Fibroblast of skin of right quadriceps (primary cell): ENCODE measurements at places on chromosomes 3 and 15.

GRCh38 chr3:41018855-41019254, 180.4 kb upstream of the CTNNB1 start:
- DNase-seq: no peak

GRCh38 chr15:70399204-70399603, 301.5 kb upstream of the TLE3 start:
- no peak for DNase-seq

DNA sequence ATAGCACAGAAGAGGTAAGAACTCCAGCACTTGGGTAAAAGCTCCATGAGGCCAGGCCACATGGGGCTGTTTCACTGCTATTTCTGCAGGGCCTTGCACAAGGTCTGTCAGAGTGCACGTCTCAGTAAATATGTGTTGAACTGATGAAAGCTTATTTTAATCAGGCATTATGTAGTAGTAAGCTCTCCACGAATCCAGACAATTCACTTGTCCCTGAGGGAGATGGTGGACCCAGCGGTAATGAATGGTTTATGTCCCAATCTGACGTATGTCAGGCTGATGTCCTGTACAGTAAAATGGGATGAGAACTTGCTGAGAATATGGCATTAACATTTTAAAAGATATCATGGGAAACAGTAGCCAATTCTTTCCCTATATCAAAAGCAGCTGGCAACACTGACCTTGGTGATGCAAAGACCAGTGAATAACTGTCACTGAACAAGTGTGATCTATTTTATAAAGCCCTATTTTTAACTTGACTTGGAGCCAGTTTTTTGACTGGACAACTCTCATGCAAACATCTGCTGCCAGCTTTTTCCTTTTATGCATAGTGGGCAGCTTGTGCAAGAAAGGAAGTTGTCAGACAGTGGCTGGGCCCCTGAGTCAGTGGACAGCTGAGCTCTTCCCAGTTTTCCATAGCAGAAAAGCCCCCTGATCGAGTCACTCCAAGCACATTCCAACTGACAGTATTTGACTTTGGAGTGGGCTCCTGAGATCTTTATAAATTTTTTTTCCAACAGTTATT, 519.8 kb upstream of the MDFIC2 start:
- DNase-seq: peak; percentile 93

DNA sequence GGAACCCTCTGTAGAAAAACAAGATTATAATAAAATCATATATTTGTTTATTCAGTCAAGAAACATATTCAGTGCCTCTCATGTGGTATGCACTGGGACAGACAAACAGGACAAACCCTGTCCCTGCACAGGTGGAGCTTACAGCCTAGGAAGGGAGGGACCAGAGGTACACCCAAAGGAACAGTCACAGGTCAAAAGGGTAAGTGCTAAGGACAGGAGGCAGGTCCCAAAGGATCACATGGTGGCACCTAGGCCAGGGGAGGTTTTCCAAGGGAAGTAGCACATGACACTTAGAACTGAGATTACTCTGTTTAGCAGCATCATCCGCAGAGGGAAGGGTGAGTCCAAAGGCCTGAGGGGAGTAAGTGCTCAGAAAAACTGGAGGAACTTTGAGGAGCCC, 254.4 kb upstream of the ARRDC4 start:
- DNase-seq: no peak

GRCh38 chr3:64331605-64332004, 106.3 kb upstream of the PRICKLE2 start:
- DNase-seq: no peak

DNA sequence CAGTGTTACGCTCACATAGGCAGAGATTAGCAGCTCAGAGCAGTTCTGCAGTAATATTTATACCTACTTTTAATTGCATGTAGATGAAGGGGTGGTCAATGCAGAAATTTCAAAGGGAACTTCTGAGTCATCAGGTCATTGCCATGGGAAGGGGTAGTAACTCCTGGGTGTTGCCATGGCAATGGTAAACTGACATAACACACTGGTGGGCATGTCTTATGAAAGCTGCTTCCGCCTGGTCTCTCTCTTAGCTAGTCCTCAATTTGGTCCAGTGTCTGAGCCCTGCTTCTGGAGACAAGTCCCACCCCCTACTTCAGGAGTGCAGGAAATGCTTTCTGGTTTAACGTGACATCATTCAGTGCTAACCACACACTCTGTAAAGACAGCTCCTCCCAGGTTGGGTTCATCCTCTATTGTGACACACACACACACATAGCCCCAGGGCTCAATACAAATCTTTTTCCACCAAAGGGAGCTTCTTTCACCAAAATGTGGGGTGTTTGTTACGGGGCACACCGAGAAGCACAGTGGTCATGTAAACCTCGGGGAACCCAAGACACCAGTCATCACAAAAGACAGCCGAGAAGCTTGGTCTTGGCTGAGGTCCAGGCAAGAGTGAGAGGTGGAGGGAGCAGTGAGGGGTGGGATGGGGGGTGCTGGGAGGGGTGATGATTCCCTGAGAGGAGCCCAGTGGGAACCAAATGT, 74.5 kb downstream of the TLE3 start:
- peak; percentile 93 for DNase-seq

DNA sequence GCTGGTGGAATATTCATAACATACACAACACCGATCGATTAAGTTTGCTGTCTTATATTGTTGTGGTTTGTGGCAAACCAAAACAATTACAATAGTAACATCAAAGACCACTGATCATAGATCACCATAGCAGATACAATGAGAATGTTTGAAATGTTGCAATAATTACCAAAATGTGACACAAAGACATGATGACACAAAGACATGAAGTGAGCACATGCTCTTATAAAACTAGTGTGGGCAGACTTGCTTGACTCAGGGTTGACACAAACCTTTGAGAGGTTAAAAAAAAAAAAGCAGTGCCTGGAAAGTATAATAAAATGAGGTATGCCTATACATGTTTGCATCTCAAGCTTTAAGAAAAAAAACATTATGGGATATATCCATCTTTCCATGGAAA, 130.3 kb downstream of the NR1I2 start:
- DNase-seq: peak; percentile 21

GRCh38 chr3:45896956-45897355, 10.6 kb downstream of the CCR9 start:
- peak; percentile 64 for DNase-seq

DNA sequence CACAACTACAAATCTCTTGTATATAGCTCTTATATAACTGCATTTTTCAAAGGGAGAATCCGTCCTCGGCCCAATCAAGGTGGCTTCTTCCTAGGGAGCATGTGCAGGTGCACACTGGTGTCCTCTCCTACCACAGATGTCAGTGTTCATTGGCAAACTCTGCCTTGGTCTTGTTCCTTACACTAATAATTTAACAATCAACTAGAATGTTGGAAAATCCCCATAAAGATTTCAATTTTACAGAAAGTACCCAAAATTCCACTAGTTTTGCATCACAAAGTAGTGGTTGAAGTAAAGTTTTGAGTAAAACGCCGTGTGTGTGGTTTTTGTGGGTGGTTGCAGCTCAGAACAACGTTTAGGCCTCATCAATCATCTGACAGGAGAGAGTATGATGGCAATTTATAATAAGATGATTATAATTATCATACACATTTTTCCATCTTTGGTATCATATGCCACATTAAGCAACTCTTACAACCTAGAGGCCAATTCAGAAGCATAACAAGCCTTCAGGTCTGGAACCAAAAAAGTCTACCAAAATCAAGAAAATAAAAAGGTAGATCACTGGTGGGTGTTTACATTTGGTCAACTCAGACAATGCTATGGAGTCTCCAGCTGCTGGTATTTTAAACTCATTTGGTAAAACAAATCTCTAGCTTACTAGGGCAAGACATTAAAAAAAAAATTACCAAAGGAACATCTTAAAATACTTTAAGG, 128.9 kb upstream of the BHLHE40 start:
- DNase-seq: no peak
